ENCODE measurements at places on chromosomes 7 and 10.

GRCh38 chr7:17856251-17856650 is 84.0 kb downstream of the SNX13 start:
- no peak for DNase-seq

GRCh38 chr10:19730907-19731217 is 85.4 kb upstream of the PLXDC2 start:
- no peak for DNase-seq

- no peak for DNase-seq
Observed at GRCh38 chr10:132407846-132408278, 10.9 kb downstream of the PWWP2B start.

- DNase-seq = no peak
Observed at GRCh38 chr10:10259013-10259412, 758.7 kb upstream of the CELF2 start.

DNA sequence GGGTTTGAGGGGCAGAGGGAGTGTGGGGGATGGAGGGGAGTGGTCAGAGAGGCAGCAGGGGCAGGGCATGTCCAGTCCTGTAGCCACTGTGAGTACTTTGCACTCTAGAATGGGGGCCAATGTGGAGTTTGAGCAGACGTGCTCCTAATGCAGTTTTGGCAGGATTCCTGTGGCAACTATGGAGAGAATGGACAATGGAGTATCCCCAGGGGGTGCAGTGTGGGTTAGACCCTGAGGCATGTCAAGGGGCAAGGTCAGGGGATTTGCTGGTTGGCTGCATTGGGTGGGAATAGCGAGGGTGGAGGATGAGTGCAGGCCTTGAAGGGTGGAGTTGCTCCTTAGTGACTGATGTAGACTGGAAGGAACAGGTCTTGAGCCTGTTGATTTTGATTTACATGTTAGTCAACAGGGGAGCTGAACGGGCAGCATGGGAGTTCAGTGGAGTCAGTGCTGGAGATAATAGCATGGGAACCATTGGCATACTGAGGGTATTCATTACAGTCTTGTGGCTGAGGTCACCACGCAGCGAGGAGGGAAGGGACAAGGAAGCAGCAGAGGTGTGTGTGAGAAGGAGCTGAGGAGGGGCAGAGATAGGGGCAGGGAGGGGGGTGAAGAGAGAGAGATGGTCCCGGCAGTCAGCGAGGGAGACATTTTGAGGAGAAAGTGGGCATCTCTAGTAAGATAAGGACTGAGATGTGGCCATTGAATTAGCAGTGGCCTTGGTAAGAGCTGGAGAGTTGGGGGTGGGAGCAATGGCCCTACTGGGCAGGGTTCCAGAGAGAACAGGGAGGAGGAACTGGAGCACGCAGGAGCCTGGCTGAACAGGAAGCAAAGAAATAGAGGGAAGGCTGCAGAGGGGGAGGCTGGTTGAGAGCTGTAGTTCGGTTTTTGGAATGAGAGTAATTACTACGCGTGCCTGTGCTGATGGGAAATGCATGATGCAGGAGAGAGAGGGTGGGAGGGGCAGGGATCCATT is 112.7 kb downstream of the CCNY start:
- DNase-seq = no peak

DNA sequence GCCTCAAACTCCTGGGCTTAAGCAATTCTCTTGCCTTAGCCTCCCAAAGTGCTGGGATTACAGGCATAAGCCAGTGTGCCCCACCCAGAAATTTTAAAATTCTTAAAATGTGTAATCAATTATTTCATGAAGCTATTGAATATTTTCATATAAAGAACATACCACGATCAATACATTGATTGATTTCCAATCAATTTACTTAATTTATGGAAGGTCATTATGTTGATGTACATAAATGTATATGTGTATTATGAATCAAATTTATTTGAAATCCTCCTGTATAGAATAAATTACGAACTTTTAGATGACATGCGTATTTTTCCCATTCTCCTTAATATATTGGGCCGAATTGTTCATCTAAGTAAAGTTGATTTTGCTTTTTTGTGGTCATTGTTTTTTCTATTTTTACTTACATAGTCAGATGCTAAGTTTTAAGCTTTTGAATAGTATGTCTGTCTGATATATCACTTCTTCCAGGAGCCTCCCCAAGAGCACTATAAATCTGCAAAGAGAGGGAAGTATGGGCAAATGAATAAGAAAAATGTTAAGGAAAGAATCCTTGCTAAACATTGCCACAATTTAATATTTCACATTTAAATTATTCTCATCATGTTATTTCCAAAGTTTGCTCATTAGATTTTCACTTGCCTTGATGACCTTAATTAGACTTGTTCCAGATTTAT is 35.3 kb downstream of the SKIDA1 start:
- DNase-seq = no peak

- no peak for DNase-seq
Observed at GRCh38 chr10:69801094-69801433, 642 bp upstream of the COL13A1 start.

DNA sequence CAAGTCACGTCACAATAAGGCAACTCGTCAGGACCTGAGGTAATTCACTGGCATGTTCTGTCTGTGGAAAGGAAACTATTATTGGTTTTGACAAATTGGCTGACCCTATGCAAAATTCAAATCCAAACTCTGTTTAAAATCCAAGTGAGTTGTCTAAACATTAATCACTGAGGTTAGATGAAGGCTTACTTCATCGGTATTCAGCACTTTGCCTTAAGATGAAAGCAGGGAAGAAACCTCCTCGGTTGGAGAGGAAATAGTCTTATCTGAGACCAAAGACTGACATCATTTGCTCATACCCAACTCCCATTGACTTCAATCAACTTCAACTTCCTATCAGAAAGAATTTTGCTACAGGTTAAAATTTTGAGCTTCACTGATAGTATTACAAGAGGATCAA is 355.1 kb upstream of the MBL2 start:
- DNase-seq = no peak

GRCh38 chr7:20038676-20039075 is 178.5 kb downstream of the MACC1 start:
- no peak for DNase-seq

- no peak for DNase-seq
Observed at GRCh38 chr7:6546498-6547251, 4.6 kb downstream of the GRID2IP start.

- DNase-seq = no peak
Observed at GRCh38 chr7:27235387-27236311, 7.0 kb upstream of the EVX1 start.

DNA sequence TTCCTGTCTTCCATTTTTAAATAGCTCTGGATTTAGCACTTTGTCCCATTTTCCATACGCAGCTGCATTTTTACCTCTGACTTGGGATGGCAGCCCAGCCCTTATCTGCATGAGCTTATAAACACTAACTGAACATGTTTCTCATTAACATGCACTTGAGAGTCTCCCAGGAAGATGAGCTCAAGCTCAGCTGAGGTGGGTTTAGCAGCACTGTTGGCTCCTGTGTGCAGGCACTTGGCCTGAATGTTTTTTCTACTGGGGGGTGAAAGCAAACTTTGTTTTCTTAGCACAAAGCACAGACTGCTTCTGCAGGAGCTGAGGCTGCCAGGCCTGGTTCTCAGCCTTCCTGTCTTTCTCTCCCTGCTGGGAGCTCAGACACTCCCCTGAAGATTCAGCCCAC is 1093.6 kb upstream of the AUTS2 start:
- no peak for DNase-seq

- no peak for DNase-seq
Observed at GRCh38 chr7:4406288-4407058, 275.6 kb upstream of the FOXK1 start.

- DNase-seq = peak; percentile 75
Observed at GRCh38 chr7:47482013-47482875, 99.7 kb downstream of the TNS3 start.

- DNase-seq = no peak
Observed at GRCh38 chr10:61283481-61284221, 169.5 kb downstream of the TMEM26 start.

- DNase-seq = no peak
Observed at GRCh38 chr10:30865141-30865926, 166.3 kb downstream of the ZNF438 start.

DNA sequence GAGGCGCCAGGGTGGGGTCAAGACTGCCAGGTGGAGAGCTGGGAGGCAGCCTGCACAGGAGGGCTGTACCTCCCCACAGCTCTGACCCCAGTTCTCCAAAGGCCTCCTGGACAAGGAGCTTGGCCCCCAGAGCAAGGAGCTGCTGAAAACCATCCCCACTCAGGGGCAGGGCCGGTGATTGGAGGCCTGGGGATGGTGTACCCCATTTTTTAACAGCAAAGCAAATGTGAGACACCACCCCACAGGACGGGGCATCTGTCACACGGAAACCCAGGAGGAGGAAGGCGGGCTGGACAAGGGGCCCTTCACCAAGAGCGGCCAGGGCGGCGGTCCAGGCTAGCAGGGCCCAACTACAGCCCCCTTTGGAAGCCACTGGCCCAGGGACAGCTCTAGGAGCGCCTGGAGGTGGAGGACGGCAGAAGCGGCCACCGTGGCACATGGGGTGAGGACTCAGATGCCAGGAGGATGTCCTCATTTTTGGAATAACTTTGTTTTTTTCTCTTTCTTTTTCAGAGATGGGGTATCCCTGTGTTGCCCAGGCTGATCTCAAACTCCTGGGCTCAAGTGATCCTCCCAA is 56.4 kb upstream of the TNRC18 start:
- DNase-seq = no peak

DNA sequence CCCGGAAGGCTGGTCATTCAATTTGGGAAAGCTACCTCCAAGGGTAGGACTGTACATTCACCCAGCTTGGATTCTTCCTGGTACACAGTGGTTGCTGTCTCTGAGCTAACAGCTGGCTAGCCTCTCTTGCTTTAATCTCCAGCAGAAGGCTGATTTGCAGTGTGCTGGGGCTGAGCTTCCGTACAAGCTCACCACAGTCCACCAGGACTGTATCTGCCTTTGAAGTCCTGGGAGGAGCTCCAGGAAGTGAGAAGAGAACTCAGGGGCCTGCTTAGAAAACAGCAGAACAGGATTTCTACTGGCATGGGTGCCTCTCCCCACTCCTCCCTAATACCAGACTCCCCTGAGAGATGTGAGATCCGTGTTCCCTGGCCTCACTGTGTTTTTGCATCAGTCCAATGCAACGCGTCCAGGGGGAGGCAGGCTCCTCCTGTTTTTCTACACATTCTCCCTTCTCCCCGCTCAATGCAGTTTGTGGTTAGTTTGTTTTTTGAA is 6.6 kb downstream of the AFAP1L2 start:
- no peak for DNase-seq

DNA sequence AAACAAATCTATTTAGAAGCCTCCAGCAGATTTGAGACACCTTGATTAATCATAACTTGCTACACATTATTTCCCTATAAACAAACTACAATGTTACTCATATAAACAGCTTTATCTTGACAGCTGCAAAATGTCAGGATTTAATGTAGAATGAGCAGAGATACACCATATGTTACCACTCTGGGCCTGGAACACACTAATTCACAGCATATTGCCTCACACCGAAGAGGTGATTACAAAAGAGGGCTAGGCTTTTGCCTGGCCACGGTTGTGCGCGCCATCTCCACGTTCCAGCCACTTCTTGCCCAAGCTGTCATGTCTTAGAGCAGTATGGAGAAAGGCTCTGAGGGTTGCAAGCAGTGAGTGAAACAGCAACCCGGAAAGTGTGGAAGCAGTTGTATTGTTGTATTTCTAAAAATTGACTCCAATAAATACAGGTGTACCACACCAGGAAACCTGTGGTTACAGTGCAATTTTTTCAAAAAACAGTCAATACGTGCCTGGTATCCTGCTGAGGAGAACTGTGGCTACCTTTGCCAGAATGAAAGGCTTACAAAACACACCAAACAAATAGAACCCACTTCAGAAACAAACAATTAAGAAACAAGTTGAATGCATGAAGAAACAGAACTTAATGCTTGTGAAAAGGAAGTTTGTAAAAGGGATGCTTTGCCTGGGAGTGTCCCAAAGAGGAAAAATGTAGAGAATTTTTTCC is 498.1 kb downstream of the PLXNA4 start:
- DNase-seq = no peak

GRCh38 chr7:33905389-33906032 is at the start of gene BMPER:
TSS of gene BMPER (plus strand) at chr7:33905539. CDS start at chr7:33905614, 75 bp downstream.
- DNase-seq = no peak

DNA sequence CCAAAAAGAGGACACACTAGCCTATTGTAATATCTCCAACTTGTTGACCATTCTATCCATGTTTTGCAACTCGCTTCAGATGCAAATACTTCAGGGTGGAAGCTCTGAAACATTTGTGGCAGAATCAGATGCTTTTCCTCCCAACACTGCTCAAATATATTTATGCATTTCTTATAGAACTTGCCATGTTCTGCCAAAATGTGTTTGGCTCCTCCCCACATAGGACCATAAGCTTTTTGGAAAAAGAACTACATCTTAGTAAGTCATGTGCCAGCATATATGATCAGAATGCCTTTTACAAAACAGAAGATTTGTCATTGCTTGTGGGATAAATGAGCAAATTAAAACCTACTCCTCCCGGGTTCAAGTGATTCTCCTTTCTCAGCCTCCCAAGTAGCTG is 484.5 kb downstream of the TNS3 start:
- DNase-seq = no peak

GRCh38 chr7:54390565-54390964 is 151.6 kb upstream of the VSTM2A start:
- DNase-seq = no peak

DNA sequence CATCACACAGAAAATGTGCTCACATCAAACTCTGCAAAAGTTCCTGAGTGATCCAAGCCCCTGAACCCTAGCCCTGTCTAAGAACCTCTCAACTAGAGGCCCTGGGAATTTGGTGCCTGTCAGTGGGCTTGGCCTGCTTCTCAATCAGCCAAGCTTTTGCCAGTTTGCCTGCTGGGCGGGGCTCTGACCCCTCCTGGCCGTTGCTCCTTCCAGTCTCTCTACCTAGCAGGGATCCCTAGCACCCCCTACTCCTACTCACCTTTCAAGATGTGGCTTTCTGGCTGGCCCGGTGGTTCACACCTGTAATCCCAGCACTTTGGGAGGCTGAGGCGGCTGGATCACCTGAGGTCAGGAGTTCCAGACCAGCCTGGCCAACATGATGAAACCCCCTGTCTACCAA is 2.1 kb downstream of the KLRG2 start:
- no peak for DNase-seq

- DNase-seq = no peak
Observed at GRCh38 chr10:88522715-88523114, 60.4 kb downstream of the RNLS start.

GRCh38 chr7:50735333-50735732 is 47.4 kb downstream of the GRB10 start:
- DNase-seq = no peak

DNA sequence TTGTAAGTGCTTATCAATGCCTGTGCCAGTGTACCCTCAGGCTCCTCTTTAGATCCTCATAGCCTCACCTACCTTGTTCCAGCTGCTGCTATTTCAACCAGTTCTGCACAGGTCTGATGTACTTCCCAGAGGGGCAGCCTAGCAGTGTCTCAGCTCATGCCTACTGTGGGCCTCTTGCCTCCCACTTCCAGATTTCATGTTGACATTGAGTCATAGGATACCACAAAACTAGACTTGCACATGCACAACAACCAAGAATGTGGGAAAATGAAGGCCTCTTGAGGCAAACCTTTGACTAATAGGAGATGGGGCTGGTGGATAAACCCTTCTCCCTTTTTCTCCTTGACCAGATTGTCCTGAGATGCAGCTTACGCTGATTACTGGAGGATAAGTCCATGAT is 31.0 kb downstream of the PON3 start:
- DNase-seq = no peak

All from amniotic stem cell (primary cell).